ENCODE measurements at places on chromosomes 13 and 19.

- no peak for DNase-seq
These were observed 9.1 kb downstream of the ZMYM2 start for GRCh38 chr13:19967621-19968020.

GRCh38 chr13:44792096-44792495 lies 197.2 kb downstream of the NUFIP1 start:
- DNase-seq = no peak

- DNase-seq = no peak
These were observed 265.6 kb downstream of the DCLK1 start for GRCh38 chr13:35865341-35866240.

DNA sequence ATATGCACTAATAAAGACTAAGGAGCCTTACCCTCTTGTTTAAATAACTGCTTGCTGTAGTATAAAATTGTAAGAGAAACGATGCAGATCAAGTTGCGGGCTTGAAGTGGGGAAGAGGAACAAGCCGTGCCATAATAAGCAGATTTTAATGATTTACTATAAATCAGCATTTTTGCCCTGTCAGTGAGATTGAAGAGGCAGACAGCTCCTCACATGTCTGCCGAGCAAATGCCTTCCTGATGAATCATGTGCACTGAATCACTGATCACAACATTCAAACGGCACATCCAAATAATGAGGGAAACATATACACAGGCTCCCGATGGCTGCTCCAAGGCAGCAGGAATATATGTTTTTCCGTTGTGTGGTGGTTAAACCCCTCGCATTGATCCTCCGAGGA lies 282.9 kb downstream of the TSHZ3 start:
- no peak for DNase-seq

GRCh38 chr13:87274209-87274819 lies 396.9 kb upstream of the SLITRK5 start:
- no peak for DNase-seq

GRCh38 chr13:43294412-43294811 lies 271.0 kb downstream of the DNAJC15 start:
- DNase-seq = no peak

GRCh38 chr13:24141333-24141910 lies 19.1 kb upstream of the SPATA13 start:
- no peak for DNase-seq

DNA sequence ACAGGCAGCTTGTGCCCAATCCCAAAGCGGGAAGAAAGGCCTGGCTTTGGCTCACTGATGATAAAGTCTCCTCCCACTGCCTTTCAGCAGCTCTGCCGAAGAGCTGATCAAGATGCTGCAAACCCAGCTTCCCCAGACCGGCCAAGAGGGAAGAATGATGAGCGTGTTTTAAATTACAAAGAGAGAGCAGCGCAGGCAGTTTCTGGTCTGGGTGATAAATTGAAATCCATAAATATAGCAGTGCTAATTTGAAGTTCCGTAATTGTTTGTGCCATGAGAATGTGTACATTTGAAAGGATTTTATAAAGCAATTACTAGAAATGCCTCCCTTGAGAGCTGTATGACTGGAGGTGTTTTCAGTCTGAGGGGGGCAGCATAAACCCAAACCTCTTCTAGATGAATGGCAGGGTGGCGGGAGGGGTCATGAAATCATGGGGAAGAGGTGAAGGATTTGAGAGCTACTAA lies 171.8 kb downstream of the STK24 start:
- DNase-seq = no peak

GRCh38 chr19:48977061-48977460 lies 12.0 kb downstream of the FTL start:
- DNase-seq = no peak

- no peak for DNase-seq
These were observed 24.4 kb upstream of the OR7C2 start for GRCh38 chr19:14916848-14917247.

DNA sequence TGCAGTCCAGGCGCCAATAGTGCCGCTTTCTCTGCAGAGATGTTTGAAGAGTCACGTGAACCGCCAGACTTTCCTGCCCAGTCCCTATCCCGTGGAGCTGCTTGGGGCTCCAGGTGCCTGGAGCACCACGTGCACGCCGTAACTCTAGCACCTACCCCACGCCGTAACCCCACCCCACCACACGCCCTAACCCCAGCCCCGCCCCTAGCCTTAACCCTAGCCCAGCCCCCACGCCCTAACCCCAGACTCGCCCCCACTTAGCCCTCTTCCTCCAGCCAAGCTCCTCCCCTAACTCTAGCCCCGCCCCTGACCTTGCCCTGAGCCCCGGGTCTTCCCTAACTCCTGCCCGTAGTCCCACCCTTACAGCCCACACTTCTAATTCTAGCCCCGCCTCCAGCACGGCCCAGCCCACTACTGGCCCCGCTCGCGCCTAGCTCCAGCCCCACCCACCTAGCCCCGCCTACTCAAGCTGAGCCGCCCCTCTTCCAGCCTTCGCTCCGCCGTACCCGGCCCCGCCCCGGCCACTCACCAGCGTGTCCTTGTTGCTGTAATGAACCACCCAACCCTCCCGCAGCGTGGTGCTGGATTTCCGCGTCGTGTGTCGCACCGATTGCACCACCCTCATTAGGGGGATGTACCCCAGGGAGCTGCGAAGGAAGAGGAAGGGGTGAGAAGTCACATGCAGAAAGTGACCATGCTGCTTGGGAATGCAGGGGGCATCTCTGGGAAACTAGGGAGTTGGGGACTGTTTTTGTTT lies 19.5 kb downstream of the PRKD2 start:
- no peak for DNase-seq

DNA sequence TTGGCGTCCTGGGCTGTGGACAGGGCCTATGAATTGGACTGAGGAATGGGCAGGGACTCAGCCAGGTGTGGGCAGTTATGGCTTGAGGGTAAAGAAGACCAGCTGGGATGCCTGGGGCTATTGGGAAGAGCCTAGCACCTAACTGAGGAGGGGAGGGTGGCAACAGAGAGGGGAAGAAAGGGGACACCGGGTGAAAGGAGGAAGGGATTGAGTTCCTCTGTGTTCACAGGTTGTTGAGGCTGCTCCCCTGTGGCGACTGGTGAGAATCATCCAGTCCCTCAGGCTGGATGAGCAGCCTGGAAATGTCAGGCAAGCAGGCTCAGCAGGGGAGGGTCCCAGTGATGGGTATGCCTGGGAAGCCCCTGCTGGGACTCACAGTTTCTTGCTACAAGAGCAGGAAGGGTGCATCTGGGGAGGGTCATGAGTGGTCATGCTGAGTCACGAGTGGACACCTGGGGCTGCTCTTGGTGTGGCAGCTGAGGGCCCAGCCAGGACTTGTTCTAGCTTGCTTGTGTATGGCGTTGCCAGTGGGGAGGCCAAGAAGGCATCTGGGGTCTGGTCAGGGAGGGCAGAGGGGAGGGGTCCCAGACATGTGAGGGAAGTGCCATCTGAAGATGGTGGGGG lies 1.4 kb downstream of the ZNF324 start:
- no peak for DNase-seq

DNA sequence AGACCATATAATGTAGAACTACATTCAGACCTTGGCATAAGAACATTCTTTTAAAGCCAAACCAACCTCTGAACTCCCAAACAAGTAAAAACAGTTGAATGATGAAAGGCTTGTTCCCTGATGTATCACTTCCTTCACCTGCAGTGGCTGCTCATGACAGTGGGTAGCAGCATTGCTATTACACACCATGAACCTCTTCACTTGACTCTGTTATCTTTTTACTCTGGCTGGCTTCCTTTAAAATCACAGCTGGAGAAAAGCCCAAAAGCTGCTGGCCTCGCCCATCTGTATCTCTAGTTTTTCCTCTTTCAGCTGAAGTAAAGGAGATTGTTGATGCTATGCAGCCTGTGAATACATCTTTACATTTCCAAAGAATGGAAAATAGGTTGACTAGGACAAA lies 22.6 kb downstream of the THSD1 start:
- no peak for DNase-seq

DNA sequence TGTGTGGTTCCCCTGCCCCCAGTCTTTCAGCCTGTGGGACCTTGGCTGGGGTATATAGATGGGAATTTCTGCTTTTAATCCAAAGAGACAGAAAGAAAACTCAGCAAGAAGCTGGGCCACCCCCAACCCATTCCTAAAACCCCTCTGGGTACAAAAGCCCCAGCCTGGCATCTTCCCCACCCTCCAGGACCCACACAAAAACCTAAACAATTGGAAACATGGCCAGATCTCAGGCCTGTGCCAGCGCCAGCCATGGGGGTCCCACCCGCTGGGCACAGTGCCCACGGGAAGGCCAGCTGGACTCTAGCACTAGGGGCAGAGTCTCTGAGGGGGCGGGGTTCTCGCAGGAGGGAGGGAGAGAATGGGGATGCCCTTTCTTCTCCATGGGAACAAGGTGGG lies 8.6 kb downstream of the LYL1 start:
- DNase-seq = no peak

DNA sequence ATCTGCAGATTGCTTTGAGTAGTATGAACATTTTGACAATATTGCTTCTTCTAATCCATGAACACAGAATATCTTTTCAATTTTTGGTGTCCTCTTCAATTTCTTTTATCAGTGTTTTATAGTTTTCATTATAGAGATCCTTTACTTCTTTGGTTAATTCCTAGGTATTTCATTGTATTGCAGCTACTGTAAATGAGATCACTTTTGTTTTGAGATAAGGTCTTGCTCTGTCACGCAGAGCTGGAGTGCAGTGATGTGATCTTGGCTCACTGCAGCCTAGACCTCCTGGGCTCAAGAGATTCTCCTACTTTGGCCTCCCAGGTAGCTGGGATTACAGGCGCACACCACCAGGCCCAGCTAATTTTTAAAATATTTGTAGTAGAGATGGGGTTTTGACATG lies 9.8 kb downstream of the CYP2A7 start:
- no peak for DNase-seq

- DNase-seq = no peak
These were observed 311.8 kb downstream of the TSHZ3 start for GRCh38 chr19:31037286-31037980.

DNA sequence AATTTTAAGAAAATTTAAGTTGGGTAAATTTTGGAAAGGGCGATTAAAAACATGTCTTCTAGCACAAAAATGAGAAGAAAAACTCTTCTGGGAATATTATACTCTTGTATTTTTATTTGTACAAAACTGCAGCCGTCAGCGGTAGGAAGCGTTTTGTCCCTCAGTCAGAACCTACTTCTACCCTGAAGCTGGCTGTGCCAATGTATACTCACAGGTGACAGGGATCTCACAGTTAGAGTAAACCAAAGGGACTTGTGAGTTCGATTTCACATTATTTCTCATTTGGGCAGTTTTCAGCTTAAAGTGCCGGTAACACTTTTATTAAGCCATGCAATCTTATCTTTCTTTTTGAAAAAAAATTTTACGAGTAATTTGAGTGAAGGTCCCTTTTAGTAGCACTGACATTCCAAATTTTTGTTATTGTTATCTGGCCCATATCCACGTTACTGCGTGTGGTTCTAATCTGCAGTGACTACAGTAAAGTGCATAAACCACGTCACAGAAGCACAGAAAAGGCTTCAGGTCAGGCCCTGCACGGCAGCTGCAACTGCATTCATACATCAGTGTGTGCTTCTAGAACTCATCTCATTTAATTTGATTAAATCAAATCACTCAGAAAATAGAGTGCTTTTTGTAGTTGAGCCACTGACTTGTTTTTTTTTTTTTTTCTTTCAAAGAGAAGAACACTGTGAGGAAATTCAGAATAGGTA lies 387.3 kb downstream of the LIG4 start:
- DNase-seq = no peak

- peak; percentile 52 for DNase-seq
These were observed 9.6 kb upstream of the TPM4 start for GRCh38 chr19:16066611-16067104.

- no peak for DNase-seq
These were observed 31.4 kb downstream of the PHF11 start for GRCh38 chr13:49527123-49527522.

DNA sequence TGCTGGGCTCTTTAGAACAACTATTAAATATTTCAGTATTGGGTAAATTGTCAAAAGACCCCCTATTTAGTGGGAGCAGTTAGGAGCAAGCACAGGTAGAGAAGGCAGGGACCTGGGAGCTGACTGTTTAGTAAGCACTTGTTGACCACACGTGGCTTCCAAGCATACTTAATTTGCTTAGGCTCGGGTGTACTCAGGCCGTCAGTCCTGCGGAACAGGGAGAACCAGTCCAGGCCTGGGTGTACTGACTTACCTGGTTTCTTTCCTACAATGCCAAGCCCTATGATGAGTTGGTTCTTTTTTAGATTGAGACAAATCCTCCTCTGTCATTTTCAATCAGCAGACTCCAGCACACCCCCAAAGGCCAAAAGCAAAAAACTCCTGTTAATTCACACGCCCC lies 90.0 kb downstream of the WDFY2 start:
- no peak for DNase-seq

DNA sequence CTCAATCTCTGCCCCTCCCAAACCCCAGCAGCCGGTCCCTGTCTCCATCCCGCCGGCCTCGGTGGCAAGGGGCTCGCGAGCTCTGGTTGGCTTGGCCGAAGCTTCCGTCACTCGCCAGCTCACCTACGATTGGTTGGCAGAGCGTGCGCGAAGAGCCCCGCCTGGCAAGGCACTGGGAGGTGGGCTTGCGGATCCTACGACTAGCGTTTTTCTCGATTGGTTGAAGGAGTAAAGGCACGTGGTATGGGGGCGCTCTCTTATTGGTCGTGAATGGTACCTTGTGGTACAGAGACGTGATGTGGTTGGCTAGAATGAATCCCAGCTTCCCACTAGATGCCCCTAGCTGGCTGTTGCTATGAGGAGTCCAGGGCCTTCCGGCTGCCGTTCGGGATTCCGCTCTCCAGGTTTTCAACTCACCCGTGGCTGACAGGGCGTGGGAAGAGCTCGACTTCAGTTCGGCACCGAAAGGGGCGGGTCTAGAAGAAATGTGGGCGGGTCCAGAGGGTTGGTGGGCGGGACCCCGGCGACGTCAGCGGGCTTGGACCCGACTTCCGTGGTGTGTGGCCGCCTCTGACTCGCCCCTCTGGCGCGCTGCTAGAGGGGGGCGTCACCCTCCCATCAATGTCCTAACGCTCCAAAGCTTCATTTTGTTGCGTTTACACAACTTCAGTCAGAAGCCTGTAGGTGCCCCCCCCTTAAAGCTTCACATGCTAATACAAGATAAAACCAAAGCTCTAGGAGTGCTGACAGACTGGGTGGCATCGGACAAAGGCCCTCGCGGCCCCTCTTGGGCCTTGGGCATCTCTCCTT lies 847 bp upstream of the RAP2A start:
- DNase-seq = peak; percentile 97

- peak; percentile 16 for DNase-seq
These were observed 759 bp downstream of the RB1 start for GRCh38 chr13:48304143-48304876.

GRCh38 chr13:40600149-40600751 lies 66.2 kb downstream of the FOXO1 start:
- no peak for DNase-seq

DNA sequence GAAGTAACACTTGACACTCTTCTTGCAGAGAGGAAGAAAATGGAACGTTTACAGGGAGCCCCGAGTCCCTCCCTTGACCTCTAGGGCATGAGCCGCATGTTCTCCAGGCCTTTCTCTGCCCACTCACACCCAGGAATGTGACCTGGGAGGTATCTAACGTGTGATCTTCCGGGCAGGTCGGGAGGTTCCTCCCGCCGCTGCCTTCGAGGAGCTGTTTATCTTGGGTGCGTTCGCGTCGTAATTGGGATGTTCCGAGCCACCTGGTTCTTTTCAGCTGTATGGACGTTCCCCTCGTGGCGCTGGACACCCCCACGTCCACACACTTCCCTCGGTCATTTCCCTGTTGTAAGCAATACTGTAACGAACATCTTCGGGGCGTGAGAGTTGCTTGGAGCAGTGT lies 13.6 kb downstream of the ARID3A start:
- no peak for DNase-seq

GRCh38 chr13:39417131-39417530 lies 185.9 kb downstream of the LHFPL6 start:
- DNase-seq = no peak
